Stimulated activated naive CD4-positive, alpha-beta T cell treated with Interleukin-2 at 50 U/mL for 16 hours (primary cell): ENCODE measurements at places on chromosomes 11 and 22.

GRCh38 chr11:93476796-93477195, 66.4 kb downstream of the SMCO4 start:
- no peak for DNase-seq

DNA sequence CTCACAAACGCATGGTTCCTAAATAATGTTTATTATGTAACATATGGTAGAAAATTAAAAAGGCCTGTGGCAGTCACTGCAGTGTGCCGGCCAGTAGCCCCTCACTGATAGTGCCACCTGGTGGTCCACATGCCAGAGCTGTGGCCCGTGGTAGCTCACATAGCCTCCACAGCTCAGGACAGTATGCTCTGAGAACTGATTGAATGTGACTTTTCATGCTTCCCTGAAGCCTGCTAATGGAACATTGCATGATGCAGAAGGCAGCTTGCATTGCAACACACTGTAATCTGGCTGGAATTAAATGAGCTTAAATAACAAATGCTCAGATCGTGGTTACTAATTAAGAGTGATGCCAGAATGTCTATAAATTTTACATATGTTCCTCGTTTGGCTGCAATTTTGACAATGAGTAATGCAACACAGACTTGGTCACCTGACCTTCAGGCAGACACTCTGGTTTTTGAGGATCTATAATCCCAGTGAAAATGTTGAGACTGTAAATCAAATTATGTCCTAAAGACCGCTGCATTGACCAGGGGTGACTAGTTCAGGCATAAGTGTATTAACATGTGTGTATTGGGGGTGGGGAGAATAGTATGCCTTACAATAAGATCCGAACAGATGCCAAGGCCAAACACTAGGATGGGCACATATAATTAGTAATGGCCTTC, 566.4 kb downstream of the METTL15 start:
- no peak for DNase-seq

DNA sequence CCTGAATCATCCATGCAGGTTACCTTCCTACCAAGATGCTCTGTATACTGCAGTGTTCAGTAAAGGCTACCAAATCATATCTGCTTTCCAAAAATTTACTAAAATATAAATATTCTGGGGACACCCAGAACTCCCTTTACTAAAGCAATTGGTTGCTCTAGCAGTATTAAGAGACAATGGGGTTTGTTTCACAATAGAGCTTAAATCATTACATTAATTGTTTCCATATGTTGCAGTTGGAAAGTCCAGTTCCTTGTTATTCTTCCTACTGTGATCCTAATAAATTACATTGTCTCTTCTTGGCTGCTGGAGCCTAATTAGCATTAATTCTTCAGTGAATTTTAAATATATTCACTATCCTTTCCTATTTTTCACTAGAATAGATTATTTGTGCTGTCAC, 316.0 kb upstream of the MTNR1B start:
- DNase-seq = no peak

DNA sequence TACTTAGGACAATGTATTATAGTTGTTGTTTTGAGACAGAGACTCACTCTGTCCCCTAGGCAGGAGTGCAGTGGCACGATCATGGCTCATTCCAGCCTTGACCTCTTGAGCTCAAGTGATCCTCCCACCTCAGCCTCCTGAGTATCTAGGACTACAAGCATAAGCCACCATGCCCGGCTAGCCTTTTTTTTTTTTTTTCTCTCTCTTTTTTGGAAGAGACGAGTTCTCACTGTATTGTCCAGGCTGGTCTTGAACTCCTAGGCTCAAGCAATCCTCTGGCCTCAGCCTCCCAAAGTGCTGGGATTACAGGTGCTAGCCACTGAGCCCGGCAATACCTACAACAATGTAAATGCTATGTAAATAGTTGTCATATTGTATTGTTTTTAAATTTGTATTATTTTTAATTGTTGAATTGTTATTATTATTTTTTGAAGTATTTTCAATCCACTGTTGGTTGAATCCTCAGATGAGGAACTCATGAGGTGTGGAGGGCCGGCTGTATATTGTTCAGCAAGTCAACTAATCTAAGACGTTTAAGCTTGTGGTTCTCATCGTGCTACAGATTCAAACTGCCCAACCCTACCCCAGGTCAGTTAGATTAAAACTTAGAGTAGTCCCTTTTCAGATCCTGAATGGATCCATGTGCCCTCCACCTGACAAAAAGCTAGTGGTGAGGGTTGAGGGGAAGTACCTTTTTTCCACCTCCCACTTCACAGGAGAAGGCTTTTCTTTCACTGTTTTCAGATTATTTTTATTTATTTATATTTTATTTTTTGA, 11.9 kb upstream of the ZNF280A start:
- no peak for DNase-seq

DNA sequence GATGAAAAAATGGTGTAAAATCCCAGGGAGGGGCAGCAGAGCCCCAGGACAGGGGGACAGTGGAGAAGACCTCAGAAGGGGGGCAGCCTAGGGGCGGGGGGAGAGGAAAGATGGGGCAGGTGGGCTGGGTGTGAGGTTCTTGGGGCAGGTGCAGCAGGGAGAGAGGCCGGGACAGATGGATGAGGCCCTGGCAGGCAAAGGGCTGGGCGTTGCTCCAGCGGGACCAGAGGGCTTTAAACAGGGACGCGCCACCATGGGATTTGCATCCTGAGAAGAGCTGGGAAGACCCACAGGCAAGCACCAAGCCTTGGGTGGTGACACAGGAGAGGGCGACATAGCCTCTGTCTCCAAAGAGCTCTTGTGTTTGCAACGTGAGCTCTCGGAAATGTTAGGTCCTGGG, 1342.8 kb downstream of the TBC1D22A start:
- no peak for DNase-seq

GRCh38 chr22:22746963-22747933, 102.8 kb downstream of the GGTLC2 start:
- no peak for DNase-seq

DNA sequence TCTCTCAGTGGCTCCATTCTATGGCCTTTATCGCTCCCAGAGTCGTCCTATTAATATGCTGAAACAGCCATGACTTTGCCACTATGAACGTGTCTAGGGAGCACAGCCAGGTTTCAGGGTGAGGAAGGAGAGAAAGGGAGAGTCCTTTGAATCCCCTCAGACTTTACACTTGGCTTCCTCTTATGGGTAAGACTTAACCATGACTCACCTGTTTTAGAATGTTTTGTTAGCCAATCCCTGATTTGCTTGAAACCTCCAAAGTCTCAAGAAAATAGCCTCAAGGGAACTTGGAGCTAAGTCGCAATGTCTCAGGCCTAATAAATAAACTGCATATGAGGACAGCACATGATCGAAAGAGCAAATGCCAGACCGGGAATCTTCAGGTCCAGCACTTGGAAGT, 131.2 kb upstream of the RCN1 start:
- DNase-seq = no peak

DNA sequence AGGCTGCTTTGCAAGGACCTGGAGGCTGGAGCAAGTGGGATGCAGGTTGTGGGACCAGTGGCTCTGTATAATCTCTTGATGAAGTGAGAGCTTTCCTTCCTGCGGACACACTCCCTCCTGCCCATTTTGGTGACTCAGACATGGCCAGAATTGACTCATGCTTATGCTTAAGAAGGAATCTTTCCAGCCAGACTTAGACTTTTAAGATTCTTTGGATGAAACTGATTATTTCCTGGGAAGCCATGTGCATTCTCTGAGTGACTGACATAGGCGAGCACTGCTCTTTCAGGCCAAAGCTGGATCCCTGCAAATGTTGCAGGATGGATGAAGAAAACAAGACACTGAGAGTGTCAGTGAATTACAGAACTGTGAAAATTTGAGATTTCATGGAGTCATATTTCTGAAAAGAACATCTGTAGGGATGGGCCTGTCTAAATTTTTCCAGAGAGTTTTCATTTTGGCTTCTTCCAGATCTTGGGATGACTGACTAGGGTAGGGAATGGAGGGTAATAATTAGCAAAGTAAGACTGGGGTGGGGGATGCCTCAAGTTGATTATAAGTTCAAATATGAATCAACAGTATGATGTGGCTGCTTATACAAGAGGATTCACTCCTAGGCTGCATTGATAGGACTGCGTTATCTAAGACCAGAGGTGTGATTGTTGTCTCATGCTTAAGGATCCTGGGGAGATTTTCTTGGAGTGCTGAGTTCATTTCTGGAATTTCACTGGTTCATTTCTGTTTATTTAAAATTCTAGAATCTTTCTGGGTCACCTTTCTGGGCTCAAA, 195.8 kb downstream of the HIPK3 start:
- no peak for DNase-seq

DNA sequence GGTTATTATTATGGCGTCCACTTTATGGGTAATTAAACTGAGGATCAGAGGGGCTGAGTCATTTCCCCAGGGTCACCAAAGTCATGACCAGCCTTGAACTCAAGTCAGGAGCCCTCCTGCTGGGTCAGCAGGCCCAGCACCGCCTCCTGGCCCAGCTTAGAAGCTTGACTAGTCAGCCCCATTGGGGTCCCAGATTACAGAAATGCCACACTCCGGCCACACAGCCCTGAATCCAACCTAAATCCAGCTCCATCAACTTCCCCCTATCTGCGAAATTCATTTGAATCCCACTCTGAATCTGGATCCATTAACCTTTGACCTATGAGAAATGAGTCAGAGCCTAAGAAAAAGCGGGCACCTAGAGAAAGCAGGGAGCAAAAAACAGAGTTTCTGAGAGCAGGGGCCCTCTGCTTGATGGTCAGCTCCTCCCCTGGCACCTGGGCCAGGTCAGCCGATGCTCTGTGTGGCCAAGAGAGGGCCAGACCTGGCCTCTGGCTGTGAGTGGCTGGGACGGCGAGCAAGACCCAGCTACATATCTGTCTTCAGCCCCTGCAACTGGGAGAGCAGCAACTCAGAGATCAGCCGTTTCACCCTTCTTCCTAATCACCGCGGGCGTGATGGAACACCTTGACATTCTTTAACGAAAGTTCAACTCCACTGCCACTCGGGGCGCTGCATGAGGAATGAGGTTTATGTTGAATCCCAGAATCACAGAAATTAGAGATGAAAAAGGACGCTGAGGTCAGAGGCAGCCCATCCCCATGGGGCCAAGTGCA, 196.1 kb downstream of the TRIM29 start:
- no peak for DNase-seq

DNA sequence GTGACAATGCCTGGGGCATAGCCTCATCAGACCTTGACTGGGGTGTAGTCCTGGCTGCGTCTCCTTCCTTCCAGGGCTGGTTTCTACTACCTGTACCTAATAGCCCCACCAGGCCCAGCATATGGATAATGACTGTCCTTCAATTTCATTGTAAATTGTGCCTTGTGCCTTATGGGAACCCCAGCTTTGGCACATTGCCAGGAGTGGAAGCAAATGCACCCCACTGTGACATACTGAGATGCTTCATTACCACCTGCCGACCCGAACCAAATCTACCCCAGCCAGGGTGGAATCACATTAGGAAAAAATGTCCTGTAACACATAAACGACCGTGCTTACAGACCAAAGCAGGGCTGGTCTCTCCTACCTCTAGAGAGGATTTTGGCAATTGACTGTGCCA, 7.3 kb downstream of the TOP3B start:
- no peak for DNase-seq

DNA sequence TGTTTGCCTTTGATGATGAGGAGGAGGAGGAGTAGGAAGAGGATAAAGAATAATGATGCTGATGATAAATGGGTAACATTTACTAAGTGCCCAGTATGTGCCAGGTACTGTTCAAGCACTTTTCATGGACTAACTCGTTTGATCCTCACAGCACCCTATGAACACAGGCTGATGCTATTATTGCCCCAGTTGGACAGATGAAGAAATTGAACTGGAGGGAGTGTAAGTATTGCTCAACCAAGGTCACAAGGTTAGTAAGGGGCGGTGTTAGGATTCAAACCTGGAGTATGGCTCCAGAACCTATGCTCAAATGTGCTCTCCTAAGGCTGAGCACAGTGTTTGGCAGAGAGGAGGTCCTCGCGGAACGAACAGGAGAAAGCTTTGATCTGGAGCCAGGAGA, 78.6 kb downstream of the SYN3 start:
- no peak for DNase-seq

DNA sequence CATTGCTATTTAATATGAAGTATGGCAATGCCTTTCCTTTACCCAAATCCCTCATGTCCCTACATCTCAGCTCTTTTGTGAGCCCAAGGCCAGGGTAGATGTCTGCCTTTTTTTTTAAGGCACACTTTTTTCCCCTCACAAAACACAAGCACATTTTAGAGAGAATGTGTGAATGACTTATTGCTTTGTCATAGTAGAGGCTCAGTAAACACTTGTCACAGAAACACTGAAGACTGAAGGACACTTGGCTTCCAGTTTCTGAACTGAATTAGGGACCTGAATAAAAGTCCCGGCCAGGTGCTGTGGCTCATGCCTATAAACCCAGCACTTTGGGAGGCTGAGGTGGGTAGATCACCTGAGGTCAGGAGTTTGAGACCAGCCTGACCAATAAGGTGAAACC, 2.9 kb upstream of the SCGB2A2 start:
- no peak for DNase-seq

GRCh38 chr22:48592931-48593330, 1234.7 kb downstream of the BRD1 start:
- DNase-seq = no peak

GRCh38 chr22:39471381-39472141, 14.7 kb downstream of the MGAT3 start:
- no peak for DNase-seq

GRCh38 chr22:23269441-23270211, 89.3 kb downstream of the BCR start:
- no peak for DNase-seq

DNA sequence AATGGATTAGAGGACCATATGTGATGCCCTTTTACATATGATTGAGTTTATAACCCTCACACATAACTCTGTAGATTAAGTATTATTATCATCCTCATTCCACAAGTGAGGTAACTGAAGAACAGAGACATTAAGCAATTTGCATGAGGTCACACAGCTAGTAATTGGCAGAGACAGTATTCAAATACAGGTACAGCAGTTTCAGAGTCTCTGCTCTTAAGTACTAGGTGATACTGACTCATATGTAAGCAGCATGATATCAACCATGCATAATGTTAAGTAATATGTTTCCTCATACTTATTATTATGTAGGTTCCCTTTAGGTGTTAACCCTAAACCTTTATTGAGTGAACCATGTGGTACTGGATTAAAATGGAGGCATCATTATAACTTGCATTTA, 1562.4 kb upstream of the RAG2 start:
- DNase-seq = no peak

DNA sequence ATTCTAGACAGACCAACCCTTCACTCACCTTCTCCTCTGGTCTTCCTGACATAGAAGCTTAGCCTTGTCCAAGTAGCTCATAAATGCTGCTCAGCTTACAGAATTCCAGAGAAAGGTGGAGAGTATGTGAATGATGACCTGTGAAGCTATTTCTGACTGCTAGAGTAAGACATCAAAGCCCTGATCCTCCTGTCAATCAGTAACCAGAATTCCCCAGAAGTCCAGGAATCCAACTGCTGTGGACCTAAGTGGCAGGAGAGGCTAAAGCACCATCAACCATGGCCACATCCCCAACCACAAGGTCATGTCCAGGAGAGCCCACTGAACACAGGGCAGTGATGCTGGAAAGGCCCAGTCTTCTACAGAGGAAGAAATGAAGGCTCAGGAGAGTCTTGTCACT, 2.6 kb downstream of the OR51G2 start:
- DNase-seq = no peak
